ENCODE measurements at places on chromosomes 2 and 18. TPM values are rescaled to one million over a fixed set of nuclear protein-coding genes. Genes with fewer than 3 reads are reported as not detected.

The TLX2 gene
- total RNA-seq = not detected

The PCARE gene
- not detected for total RNA-seq

The OSR1 gene
- total RNA-seq = 32.3 TPM

The NXPH2 gene
- not detected for total RNA-seq

The IGFBP5 gene
- total RNA-seq = 500 TPM

The CHRND gene
- not detected for total RNA-seq

The PPP3R1 gene
- total RNA-seq = 70.8 TPM

The MYO5B gene
- 0.97 TPM for total RNA-seq

The LOXHD1 gene
- not detected for total RNA-seq

The TRABD2A gene
- total RNA-seq = 1.2 TPM

The SERPINB13 gene
- total RNA-seq = not detected

The ASB18 gene
- total RNA-seq = not detected

The CHST9 gene
- 0.82 TPM for total RNA-seq

The CD207 gene
- not detected for total RNA-seq

The LYPD1 gene
- total RNA-seq = 4.1 TPM

The HOXD13 gene
- not detected for total RNA-seq

The UBXN2A gene
- 19.0 TPM for total RNA-seq

The HAAO gene
- 8.2 TPM for total RNA-seq

The DLX2 gene
- total RNA-seq = 5.7 TPM

The FAP gene
- 171 TPM for total RNA-seq

The ATP6V1B1 gene
- total RNA-seq = 3.9 TPM

The ACKR3 gene
- total RNA-seq = 56.6 TPM

The CBLN2 gene
- 3.7 TPM for total RNA-seq

The DCDC2C gene
- not detected for total RNA-seq

The DNAJC5G gene
- not detected for total RNA-seq

The IL36B gene
- not detected for total RNA-seq

The LBH gene
- 96.6 TPM for total RNA-seq

The PAX8 gene
- not detected for total RNA-seq

The TMEM37 gene
- total RNA-seq = 0.77 TPM

The LAPTM4A gene
- total RNA-seq = 404 TPM

The IL36G gene
- total RNA-seq = not detected

The C2orf72 gene
- total RNA-seq = 1.3 TPM

All from chondrocyte (in vitro differentiated cells).